ENCODE measurements at places on chromosomes 6 and 20.

GRCh38 chr6:153858529-153858928 lies 180.5 kb upstream of the OPRM1 start:
- no peak for DNase-seq

- DNase-seq, result no peak
Observed at GRCh38 chr20:32976746-32977145, 27.5 kb downstream of the SUN5 start.

DNA sequence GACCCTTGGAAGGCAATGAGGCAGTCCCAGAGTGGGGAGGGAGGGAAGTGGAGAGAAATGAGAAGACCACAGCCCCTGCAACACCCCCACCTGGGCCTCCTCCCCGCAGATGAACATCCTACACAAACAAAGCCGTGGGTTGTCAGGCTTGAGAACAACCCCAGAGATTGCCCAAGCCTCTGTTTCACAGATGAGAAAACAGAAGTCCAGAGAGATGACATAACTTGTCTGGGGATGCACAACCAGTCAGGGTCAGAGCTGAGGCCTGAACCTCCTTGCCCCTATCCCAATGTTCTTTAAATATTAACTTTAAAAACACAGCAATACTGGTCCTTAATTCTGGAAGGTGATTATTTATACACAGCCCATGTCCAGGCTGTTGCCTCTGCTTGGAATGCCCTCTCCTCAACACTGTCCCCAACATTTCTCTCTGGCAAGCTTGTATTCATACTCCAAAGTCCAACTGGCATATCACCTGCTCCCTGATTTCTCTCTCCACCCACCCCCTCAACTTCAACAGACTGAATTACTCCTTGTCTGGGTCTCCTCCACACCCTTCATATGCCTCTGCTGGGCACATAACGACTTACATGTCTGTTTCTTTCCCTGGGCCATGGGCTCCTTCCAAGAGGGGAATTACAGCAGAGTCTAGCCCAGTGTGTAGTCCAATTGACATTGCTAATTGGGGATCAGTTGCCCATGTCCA lies 135.5 kb upstream of the LRFN2 start:
- DNase-seq, result no peak

GRCh38 chr20:36483209-36483918 lies 58.0 kb upstream of the MYL9 start:
- DNase-seq, result no peak

DNA sequence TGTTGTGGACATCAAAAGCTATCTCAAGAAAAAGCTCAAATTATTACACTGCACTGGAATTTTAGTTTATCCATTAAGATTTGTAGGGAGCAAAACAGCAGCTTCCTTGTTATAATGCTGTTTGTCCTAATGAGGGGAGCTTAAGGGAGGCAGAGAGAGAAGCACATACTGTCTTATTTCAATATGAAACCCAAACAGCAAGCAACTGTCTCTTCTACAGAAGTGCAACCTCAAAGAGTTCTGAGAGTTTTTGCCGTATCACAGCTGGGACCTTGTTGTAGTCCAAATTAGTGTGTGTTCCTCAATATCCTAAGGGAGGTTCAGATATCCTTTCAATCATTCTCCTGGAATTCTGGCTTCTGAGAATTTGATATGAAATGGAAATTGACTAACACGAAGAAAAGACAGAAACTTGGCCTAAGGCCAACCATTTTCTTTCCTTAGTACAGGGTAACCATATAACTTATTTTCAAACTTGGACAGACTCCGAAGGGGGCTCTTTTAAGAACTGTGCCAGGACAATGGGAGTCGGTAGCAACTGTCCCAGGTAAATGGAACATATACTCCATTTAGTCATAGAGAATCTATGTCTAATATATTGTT lies 149.3 kb upstream of the CCN2 start:
- no peak for DNase-seq

GRCh38 chr6:116280933-116281316 lies 1.2 kb upstream of the TSPYL1 start:
- DNase-seq, result no peak

DNA sequence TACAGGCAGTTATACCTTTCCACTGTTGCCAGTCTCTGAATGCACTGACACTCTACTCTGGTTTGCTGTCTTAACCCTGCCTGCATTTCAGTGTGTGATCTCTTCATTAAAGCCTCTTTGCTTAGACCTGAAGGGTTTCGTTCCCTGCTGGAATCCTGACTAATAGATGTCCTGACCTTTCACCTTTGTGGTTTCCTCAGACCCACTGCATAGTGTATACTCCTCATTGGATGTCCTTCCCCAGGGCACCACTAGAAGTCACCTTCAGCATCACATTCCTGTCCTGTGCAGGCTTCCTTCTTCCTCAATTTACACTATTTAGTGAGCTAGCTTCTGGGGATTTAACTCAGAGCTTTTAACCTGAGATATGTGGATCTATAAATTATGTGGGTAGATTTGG lies 120.6 kb downstream of the RCAN2 start:
- no peak for DNase-seq

GRCh38 chr20:2840967-2841531 lies 504 bp downstream of the VPS16 start:
- peak; percentile 41 for DNase-seq

GRCh38 chr6:71982389-71982788 lies 96.0 kb downstream of the RIMS1 start:
- DNase-seq, result no peak

- DNase-seq, result no peak
Observed at GRCh38 chr6:76984572-76984971, 478.7 kb downstream of the HTR1B start.

DNA sequence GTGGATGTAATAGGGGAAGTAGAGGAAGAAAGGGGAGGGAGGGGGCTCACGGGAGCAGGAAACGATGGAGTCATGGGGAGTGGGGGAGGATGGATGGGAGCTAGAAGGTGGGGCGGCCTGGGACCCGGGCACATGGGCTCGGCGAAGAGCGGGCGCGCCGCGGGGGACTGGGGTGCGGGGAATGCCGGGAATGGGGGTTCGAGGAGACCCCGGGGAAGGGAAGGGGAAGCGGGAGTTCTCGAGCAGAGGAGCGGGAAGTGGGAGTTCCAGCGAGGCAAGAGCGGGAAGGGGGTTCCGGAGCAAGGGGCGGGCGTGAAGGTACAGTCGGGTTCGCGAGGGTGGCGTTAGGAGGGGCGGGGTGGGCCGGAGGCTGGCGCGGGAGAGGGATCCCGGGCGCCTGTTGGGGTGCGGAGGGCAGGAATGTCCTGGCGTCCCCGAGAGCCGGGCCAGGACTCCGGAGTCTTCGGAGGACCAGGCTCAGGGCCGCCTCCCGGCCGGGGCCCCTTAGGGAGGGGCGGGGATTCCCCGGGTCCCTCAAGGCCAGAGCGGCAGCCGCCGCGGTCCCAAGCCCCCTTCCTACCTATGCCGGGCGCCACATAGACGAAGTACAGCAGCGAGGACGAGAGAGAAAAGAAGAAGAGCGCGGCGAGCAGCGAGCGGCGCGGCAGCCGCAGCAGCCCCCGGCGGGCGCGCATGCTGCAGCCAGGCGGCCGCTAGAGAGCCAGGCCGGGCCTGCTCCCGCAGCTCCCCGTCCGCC lies 504 bp downstream of the B4GALT5 start:
- peak; percentile 39 for DNase-seq

Measured in CD4-positive, alpha-beta T cell treated with Interleukin-17A for 1 hour (primary cell).